Mucosa of gallbladder (tissue), 1 donor: ENCODE measurements at places on chromosomes 4 and X.

GRCh38 chrX:102849396-102849795 is 87.7 kb upstream of the RAB40AL start:
- DNase-seq = no peak

- DNase-seq = no peak
These were observed 312.8 kb upstream of the EPHA5 start for GRCh38 chr4:65983061-65983460.

DNA sequence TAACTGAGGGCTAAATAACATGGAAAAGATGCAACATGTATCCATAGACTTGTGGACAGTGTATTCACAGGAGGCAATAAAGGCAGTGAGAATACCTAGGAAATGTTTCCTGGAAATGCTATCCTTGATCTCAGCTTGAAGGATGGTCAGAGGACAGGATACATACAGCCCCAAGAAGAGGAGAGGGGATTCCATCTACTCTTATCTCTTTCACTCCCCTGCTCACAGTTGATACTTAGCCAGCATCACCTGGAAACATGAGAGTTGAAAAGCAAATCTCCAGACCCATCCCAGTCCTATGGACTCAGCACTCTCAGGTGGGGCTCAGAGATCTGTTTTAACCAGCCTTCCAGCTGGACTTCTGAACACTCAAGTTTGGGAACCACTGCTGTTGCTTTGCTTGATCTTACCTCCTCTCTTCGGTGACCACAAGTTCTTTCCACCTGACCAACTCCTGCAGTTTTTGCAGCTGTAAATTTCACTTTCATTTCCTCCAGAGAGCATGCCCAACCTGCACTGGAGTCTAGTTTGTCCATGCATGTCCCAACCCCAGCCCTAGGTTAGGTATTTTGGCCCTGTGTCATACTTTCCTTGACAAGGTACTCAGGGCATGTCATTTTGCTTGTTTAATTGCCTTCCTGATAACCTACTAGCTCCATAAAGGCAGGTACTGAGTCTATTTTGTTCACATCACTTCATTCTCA is 10.4 kb downstream of the RELL1 start:
- no peak for DNase-seq

GRCh38 chrX:43064096-43064495 is 286.1 kb upstream of the PPP1R2C start:
- DNase-seq = no peak

DNA sequence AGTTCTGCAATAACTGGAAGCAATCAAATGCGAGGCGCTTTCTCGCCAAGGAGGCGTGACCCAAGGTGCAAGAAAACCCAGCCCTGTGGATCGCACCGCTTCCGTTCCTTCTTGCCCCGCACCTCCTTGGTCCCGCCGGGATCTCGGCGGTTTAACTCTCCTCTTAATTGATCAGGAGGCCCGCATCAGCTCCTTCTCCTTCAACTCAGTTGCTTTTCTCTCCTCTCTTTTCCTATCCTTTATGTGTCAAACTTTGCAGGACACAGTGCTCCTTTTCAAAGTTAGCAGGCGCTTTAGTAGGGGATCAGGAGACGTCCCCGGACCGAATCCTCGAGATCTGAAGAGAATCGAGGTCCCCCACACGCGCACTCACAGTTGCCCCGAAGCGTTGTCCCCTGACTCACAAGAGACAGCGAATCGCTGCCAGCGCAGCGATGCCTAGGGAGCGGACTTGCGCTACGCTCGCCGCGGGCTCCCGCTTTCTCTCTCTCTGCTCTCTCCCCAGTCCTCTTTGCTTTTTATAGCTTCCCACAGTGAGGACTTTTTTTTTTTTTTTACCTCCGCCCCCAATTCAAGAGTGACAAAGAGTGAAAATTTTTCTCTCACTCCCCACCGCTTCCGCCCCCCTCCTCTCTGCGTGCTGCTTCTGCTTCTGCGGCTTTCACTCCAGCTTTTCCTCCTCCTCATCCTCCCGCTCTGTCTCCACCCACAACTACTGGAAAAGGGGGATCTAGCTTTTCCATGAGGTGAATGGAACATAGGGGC is at the start of gene DKK2:
TSS of gene DKK2 (minus strand) at position 495 of the 765 bp plus-strand sequence. CDS start 722 bp downstream, outside the sequence.
- DNase-seq = peak; percentile 10
